ENCODE measurements at places on chromosomes 2 and 18. TPM values are rescaled to one million over a fixed set of nuclear protein-coding genes. Genes with fewer than 3 reads are reported as not detected.
A peak's percentile ranks its signal among the peaks of the same experiment; 100 is the strongest.

DNA sequence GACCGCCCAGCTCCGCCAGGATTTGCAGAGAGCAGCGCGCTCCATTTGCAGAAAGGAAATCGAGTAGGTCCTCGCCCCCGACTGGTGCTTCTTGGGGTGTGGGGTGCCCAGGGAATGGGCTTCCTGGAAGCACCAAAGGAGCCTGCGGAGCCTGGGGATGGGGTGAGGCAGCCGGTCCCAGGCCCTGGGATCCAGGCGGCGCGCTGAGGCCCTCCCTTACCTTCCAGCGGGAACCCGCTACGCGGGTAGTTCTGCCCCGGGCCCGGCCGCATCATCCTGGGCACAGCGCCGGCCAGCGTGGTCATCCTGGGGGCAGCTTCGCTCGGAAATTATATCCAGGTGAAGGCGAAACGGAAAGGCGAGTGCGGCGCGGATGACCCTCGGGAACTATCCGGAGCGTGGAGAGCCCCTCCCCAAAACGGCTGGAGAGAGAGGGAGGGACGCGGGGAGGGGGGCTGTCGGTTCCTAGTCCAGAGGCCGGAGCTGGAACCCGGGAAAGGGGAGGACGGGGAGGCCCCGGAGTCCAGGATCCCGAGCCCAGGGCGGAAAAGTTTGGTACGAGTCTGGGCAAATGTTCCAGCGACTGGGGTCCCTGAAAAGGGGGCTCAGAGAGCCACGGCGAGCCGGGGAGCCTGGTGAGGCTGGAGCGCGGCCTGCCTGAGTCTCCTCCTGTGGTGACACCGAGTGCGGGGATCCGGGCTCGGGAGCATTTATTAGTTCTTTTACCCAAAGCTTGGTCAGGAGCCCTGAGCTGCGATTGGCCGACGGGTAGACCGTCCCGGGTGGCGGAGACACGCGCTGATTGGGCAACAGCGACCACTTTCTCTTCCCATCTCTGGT, at the start of gene PAX3:
PAX3 (minus strand) TSS at position 688 of the 840 bp plus-strand sequence; CDS start at position 305, 383 bp downstream.
- peak; percentile 93 for DNase-seq

DNA sequence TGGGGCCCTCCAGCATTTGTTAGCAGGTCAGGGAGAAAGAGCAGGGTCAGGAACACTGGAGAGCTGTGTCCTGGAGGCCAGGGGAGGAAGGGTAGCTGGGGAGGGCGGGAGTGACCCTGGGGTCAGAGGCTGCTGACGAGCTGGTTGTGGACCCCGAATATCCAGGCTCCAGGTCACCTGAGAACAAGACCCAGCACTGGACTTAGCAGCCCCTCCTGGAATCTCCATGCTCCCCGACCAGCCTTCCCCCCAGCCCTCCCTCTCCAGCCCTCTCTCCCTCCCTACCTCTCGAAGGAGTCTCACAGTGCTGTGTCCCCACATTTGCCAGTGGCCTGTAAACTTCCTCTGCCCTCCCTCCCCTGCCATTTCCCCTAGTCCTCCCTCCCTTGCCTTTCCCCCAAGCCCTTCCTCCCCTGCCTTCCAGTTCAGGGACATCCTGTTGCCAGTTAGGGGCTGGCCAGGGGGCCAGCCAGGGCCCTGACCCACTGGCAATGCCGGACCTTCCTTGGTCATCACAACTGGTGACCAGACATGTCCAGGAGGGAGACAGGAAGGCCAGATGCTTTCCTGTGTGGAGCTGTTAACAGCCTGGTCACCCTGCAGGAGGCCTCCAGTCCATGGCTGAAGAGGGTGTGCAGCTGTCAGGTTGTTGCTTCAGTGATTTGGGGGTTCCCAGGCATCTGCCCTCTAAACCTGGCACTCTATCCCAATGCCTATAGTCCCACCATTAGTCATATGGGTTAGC, 50.0 kb upstream of the FAHD2A start:
- DNase-seq, result no peak

DNA sequence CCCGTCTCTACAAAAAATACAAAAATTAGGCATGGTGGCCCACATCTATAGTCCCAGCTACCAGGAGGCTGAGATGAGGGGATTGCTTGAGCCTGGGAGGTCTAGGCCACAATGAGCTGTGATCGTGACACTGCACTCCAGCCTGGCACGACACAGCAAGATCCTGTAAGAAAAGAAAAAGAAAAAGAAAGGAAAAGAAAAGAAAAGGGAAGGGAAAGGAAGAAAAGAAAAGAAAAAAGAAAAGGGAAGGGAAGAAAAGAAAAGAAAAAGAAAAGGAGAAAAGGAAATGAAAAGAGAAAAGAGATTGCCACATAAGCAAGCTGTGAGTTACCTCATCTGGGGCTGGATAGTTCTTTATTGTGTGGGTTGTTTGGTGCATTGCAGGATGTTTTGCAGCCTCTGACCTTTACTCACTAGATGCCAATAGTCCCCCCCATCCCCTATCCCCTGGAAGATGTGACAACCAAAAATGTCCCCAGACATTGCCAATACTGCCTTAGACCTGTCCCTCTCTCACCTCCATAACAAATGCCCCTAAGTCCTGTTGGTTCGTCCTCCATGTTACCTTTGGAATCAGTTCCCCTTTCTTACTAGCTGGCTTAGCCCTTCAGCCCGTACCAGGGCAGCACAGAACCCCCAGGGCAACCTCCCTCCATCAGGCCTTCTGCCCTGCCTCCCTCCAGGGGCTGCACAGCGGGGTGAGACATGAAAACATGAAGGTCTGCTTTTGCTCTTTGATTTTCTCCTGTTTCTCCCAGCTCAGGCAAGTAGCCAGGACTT, 8.9 kb downstream of the ASPRV1 start:
- DNase-seq, result no peak

HYCC2 gene
- total RNA-seq, result 0.86 TPM

SEPTIN2 gene
- total RNA-seq, result 489 TPM

ACVR2A gene
- total RNA-seq, result 4.1 TPM

ERFE gene
- 11.1 TPM for total RNA-seq
